NCI-H1436 (cell line): ENCODE measurements at places on chromosomes 7 and 10.

GRCh38 chr10:46069771-46070463 lies 23.8 kb upstream of the MSMB start:
- no peak for DNase-seq

DNA sequence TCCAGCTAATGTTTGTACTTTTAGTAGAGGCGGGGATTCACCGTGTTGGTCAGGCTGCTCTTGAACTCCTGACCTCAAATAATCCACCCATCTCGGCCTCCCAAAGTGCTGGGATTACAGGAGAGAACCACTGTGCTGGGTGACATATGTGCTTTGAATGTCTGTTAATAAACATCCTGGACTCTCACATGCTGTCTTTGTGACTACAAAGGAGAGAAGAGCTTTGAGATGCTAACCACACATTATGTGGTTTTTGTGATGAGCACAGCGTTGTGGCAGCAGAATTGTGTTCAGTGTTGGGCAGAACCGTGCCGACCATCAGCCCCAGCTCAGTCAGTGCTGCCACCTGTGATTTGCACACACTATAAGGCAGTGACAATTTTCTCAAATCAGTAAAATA lies 500.1 kb upstream of the KLF6 start:
- DNase-seq, result no peak

DNA sequence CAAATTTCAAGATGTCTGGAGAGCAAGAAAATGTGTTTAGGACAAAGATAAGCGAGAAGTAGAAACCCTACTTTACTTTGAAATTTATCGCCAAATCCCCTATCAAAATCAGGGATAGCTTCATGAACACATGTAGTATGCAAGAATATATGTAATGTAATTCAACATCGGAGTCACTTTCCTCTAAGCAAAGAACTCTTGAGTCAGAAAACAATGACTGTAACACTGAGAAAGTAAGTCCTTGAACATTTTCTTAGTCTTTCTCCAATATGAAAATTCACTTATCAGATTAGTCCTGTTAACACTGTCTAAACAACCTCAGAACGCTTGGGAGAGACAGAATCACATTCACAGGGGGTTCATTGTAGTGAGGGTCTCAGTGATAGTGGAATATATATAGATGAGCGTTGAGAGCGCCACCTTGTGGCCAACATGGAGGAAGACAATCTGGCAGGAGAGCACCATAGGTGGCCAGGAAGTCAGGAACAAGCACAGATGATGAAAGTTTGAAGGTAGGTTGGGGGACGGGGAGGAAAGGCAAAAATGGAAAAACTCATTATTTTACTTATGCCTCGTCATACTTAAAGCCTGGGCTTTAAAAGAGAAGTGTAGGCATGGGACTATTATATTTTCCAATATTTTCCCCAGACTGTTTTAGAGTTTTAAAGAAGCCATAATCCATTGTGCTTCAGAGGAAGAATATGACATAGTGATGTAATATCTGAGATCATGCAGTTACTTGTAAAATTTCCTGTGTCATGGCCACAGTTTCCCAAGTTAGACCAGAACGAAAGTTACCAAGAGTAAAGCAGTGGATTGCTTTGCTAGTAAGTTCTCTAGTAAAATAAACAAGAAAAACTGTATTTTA lies 115.5 kb upstream of the GNAI1 start:
- DNase-seq, result peak; percentile 35

- no peak for DNase-seq
These were observed 507.4 kb downstream of the ANKRD7 start for GRCh38 chr7:118731854-118732253.

DNA sequence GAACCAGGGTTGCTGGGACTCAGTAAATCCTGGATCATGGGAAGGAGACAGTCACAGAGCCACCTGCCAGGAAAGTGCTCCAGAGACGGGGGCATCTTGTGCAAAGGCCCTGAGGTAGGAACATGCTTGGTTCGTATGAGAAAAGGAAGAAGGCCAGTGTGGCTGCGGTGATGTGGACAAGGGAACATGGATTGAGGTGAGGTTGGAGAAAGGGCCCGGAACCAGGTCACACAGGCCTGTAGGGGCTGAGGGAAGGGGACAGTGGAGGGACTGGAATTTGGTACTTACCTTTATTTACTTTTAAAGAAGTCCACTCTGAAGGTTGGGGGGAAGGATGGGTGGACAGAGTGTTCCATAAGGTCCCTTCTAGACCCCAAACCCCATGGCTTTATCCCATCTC lies 32.9 kb upstream of the CXCL12 start:
- no peak for DNase-seq
